GM12892 (cell line): ENCODE measurements at places on chromosomes 4 and X.

DNA sequence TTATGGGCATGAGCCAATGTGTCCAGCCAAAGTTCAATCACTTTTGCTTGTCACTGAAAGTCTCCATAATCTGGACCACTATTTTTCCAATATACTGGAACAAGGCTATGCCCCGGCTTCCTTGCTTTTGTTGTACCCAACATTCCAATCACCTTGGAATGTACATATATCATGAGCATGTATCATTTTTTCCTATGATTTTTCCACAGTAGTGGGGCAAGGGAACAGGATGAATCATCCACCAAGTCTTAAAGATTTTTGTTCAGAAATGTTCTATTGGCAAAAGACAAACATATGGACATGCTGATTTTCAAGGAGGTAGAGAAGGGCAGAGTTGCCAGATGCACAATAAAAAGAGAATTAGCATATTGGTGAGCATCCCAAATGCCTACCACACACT, 548.1 kb upstream of the INTU start:
- no peak for DNase-seq

GRCh38 chr4:69849297-69849696, 10.6 kb downstream of the SULT1E1 start:
- DNase-seq: no peak

GRCh38 chr4:5927747-5928146, 34.9 kb upstream of the CRMP1 start:
- no peak for DNase-seq

- no peak for DNase-seq
Observed at GRCh38 chr4:19187096-19187495, 1064.6 kb upstream of the SLIT2 start.

- DNase-seq: no peak
Observed at GRCh38 chr4:25633541-25633940, 22.1 kb upstream of the SLC34A2 start.
